ENCODE measurements at places on chromosomes 6 and 20.

DNA sequence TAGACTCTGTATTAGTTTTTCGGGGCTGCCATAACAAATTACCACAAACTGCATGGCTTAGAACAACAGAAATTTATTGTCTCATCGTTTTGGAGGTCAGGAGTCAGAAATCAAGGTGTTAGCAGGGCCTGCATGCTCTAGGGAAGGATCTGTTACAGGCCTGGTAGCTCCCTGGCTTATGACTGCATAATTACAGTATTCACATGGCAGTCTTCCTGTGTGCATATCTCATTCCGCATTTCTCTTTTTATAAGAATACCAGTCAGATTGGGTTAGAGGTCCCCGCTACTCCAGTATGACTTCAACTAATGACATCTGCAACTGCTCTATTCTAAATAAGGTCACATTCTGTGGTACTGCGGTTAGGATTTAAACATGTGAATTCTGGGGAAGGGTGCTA lies 59.3 kb upstream of the SLC2A12 start:
- DNase-seq: no peak

DNA sequence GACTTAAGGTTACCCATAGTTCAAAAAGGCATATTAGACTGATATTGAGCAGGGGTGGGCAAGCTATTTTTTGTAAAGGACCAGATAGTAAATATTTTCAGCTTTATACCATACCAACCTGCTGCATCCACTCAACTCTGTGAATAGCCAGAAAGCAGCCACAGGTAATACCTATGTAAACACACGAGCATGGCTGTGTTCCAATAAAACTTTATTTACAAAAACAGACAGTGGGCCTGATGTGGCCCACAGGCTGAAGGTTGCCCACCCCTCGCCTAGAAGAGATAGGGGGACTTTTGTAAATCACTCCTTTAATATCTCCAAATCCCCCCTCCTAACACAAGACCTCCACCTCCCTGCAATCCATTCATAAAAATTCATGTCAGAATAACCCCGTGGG lies 64.4 kb downstream of the PSMG4 start:
- no peak for DNase-seq

DNA sequence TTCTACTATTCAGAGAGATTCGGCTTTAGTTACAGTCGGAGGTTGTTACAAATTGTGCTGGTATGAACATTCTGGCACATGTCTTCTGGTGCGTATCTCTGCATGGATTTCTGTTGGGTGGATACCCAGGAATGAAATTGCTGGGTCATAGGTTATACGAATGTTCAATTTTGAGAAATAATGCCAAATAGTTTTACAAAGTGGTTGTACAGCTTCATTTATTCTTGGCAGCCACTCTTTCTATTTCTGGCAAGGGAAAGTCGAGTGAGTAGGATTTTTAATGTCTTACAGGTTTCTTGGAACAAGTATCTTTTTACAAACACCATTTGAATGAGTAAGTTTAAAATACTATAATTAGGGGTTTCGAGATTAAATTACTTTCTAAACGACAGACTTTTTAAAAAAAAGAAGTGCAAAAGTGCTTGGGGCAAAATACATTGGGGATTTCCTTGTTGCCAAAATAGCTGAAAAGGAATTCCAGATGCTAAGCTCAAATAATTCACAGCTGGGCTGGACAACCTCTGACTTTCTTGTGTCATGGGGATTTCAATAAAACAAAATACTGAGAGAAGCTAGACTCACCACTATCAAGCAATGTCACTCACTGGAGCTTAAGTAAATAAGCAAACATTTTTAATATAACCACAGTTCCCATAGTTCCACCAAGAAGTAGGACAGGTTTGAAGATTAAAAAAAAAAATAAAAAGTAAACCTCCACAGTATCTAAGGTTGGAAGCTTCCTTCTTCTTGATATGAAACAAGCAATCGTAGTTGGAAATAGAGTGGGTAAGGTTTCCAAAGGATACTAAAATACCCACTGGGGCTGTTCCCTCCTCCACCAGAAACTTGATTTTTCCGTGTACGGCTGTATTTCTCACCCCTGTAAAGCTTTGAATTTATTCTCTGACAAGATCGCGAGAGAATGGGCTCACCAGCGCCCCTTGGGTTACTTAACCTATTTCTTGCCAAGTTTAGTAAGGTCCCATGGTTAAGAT lies 21.6 kb upstream of the GFOD1 start:
- DNase-seq: no peak

- no peak for DNase-seq
Observed at GRCh38 chr6:148451690-148452089, 109.1 kb downstream of the SASH1 start.

GRCh38 chr6:27250277-27251111 lies 3.0 kb downstream of the PRSS16 start:
- no peak for DNase-seq

- DNase-seq: no peak
Observed at GRCh38 chr6:136158971-136159370, 91.1 kb downstream of the MTFR2 start.

- no peak for DNase-seq
Observed at GRCh38 chr6:54107470-54108090, 3.7 kb upstream of the MLIP start.

- no peak for DNase-seq
Observed at GRCh38 chr20:733861-734260, 34.4 kb downstream of the SLC52A3 start.

DNA sequence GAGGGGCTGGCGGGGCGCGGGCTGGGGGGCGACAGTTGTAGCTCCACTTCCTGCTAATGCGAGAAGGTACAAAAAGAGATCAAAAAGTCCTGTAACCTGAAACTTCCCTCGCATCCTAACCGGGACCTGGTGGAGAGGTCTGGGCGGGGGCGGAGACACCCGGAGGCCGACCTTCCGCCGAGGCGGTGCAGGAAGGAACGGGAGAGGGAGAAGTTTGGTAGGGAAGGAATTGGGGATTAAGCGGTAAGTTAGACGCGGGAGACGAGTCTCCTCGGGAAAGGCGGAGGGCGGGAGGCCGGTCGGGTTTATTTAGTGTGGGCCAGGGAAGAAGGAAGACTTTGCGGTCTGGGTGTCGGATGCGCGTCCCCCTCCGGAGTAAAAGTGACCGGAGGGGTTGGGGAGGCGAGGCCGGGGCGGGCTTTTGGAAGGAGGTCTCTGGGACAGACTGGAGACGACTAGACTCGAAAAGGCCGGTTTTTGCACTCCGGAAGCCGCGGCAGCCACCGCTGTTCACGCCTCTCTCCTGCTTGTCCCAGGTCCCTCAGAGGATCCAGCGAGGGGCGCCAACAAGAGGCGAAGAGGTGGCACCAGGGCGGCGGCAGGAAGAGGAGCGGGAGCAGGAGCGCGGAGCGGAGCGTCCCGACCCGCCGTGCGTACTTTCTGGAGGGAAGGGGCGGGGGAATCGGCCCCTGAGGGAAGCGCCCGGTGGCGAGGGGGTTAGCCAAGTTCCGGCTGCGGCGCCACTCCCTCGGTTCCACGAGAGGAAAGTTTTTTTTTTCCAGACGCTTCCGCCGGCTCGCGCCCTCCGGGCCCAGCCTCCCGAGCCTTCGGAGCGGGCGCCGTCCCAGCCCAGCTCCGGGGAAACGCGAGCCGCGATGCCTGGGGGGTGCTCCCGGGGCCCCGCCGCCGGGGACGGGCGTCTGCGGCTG lies 734 bp downstream of the TPBG start:
- DNase-seq: no peak

DNA sequence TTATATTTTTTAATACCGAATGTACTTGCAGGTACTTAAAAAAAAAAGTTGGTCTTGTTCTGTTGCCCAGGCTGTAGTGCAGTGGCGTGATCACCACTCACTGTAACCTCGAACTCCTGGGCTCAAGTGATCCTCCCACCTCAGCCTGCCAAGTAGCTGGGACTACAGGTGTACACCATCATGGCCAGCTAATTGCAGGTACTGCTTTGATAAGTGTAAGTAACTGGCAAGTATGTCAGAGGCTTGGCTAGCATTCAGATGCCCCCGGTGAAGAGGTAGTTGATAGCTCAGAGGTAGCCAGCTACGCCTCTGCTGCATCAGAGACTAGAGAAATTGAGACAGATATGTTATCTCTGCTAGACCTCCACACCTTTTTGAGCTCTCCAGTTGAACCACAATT lies 40.5 kb downstream of the BTBD9 start:
- no peak for DNase-seq

- DNase-seq: no peak
Observed at GRCh38 chr20:4366076-4366475, 350.7 kb upstream of the RNF24 start.

DNA sequence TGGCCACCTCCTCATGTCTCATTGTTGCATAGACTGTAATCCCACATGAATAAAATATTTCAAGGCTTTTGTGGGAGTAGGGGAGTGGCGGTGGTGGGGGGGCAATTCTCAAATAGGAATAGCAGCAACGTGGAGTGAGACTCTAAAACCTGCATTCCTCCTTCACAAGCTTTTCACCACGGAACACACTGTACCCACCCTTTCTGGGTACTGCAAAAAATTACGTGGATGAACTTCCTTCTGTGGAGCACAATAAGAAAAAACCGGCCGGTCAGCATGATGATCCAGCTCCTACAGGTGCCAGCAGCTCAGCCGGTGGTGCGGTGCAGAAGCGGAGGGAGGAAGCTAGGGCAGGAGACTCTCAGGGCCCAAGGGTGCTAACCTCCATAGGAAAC lies 930 bp upstream of the RRAGD start:
- DNase-seq: no peak

DNA sequence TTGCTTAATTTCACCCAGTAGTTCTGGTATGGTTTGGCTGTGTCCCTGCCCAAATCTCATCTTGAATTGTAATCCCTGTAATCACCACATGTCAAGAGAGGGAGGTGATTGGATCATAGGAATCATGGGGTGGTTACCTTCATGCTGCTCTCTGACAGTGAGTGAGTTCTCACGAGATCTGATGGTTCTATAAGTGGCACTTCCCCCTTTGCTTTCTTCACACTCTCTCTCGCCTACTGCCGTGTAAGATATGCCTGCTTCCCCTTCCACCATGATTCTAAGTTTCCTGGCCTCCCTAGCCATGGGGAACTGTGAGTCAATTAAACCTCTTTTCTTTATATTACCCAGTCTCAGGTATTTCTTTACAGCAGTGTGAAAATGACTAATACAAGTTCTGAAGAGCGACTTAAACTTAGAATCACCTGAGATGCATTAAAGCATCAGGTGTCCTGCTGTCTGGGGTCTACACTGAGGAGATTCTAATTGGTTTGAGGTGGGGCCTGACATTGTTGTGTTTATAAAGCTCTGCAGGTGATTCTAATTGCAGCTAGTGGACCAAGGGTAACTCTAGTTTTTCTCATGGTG lies 82.1 kb upstream of the DTNBP1 start:
- DNase-seq: no peak

- no peak for DNase-seq
Observed at GRCh38 chr6:5174756-5175549, 85.8 kb downstream of the LYRM4 start.

- no peak for DNase-seq
Observed at GRCh38 chr6:125586605-125587004, 162.8 kb upstream of the HEY2 start.

GRCh38 chr6:32622545-32623401 lies 14.4 kb upstream of the HLA-DQA1 start:
- DNase-seq: no peak

DNA sequence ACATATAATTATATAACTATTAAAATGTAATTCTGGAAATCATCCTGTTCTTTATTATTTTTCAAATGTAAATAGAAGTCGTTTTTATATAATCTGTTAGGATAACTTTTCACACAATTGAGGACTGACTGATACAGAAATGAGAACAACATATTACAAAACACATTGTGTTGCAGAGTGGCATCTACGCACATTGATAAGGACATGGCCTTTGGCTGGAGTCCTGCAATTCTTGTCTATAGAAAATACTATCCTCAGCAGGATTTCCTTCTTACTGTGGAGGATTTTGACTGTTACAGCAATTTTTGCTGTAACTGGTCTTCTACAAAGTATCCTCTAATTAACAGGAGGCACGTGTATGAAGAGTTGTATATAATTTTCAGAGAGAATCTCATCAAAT lies 19.8 kb downstream of the SH3BGRL2 start:
- no peak for DNase-seq

GRCh38 chr6:15495375-15495901 lies 167.4 kb downstream of the DTNBP1 start:
- DNase-seq: no peak

DNA sequence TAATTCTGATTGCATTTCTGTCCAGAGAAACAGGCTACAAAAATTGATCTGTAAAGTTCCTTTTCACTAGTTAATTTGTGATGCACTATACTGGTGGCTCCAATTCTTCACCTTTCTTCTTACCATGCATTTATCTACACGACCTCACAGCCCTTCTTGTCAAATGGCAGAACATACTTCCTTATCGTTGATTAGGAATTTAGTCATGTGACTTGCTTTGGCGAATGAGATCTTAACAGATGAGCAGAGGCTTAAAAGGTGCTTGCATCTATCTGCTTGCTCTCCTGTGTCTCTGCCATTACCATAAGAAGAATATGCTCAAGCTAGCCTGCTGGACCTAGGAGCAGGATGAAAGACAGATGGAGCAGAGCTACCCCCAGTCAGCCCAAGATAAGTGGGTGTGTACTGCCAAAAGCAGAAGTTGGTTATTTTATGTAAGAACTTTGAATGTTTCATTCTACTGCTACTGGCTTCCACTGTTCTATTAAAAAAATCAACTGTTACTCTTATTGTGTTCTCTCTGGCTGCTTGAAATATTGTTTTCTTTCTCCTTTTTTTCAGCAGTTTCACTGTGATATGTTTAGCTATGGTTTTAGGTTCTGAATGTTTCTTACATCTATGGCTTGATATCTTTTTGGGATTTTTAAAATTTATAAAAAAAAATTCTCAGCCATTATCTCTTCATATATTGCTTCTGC lies 40.2 kb upstream of the RBM24 start:
- DNase-seq: no peak

- no peak for DNase-seq
Observed at GRCh38 chr6:16473184-16473907, 235.0 kb downstream of the GMPR start.

DNA sequence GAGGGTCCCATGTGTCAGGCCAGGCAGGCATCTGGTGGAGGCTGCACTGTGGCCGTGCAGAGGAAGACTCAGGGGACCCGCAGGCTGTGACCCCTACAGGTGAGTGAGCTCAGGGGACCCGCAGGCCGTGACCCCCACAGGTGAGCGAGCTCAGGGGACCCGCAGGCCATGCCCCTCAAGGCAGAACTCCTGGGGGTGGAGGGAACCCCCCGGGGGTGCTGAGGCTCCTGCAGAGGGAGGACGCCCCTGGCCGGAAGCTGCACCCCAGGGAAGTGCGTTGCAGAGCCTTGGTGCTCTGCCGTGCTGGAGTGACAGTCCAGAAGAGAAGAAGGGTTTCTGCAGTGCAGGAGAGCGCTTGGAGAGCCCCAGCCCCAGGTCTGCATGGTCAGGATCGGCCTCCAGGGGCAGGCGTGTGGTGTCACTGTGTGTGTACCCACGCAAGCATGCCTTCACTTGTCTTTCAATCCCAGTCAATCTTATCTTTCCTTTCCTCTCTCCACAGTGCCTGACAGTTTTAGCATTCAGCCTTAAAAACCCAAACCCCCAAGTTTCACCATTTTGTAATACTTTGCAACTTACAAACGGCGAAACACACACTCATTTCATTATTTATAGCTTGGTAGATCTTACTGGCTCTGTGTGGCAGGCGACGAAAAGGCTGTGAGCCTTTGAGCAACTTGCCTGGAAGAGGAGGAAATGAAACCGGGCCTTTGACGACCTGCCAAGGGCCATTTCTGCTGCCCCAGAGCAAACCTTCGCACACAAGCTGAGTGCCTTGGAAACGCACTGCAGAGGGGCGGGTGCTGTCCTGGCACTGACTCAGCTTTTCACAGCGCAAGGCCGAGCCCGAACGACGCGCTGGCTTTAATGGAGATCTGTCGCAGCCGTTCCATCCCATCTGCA lies 101.4 kb upstream of the AGPAT4 start:
- no peak for DNase-seq

GRCh38 chr20:57711311-57711712 lies 1.5 kb upstream of the PMEPA1 start:
- no peak for DNase-seq

All from hematopoietic multipotent progenitor cell treated with erythropoietin and hydrocortisone succinate and interleukin-3 and kit ligand, for 15 days (in vitro differentiated cells).